ENCODE measurements at places on chromosomes 3 and 15.

DNA sequence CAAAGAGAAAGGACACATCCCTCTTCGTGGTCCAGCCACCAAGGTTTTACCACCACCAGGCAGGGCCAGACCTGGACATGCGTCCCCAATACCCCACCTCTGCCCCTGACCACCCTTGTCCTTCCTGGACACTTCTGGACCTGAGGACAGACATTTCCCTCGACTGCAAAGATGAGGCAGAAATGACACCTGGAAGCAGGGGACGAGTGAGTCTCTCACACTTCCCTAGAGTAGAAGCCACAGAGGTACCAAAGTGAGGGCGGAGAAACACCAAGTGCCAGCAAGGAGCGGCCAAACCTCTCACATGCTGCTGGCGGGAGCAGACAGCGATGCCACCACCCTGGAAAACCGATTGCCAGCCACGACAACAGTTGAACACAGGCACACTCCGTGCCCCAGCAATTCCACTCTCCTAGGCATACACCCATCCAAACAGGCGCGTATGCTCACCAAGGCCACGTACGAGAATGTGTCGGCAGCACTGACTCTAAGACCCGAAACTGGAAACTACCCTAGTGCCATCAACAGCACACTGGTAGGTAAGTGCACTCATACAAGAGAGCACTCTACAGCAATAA is 207.0 kb upstream of the NSMCE3 start:
- no peak for DNase-seq

GRCh38 chr15:79516155-79516554 is 84.0 kb downstream of the MINAR1 start:
- no peak for DNase-seq

DNA sequence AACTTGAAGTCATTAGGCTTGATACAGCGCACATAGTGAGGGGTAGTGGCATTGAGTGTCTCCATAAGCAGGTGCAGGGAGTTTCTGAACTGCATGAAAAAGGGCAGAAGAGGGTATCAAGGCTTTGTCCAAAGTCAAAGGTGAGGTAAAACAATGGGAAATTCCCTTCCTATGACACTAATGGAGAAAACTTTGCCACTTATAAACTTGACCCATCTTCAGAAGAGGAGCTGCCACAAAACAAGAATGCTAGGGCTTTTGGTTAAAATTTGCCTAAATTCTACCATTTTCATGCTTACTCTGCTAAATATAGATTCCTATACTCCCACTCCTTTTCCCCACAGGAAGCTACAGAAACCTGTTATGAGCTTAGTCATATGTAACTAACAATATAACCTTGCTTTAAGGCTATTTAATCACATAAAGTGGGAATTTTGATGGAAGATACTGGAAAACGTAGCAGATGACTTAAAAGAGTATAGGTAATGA is 87.5 kb upstream of the MYO5C start:
- no peak for DNase-seq

DNA sequence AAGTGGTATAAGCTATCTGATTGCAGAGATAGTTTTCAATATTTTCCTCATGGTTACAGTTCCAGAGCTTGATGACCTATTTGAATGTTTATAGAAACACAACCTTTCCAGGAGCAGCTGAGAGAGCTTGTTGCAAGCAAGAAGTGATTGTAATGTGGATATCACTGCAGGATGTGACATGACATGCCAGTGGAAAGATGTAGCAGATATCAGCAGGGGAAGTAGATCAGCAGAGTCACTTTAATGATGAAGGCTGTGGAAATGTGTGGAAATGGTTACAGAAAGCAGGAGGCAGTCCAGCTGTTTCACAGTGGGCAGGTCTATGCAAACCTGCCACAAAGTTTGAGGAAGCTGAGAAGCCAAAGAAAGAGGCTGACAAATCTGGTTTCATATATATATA is 21.0 kb downstream of the TMEM158 start:
- DNase-seq, result no peak

- no peak for DNase-seq
Measured at GRCh38 chr15:69325456-69325971, 26.8 kb downstream of the PAQR5 start.

DNA sequence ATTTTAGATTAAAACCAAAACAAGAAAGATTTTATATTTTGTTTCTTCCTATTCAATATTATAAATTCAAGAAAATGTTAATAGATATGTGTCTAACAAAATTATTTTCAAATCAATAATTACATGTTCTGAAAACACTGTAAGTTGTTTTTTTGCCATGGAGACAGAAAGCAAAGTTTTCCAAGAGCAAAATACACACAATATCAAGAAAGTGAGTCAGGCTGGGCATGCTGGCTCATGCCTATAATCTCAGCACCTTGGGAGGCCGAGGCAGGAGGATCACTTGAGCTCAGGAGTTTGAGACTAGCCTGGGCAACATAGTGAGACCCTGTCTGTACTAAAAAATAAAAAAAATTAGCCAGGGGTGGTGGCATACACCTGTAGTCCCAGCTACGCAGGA is 71.7 kb downstream of the TTC23 start:
- DNase-seq, result no peak

Measured in stimulated activated CD8-positive, alpha-beta memory T cell treated with anti-CD3 and anti-CD28 coated beads, Interleukin-15, amount 100 ng/mL, for 24 hours (primary cell).